ENCODE measurements at places on chromosomes 5 and 9. TPM values are rescaled to one million over a fixed set of nuclear protein-coding genes. Genes with fewer than 3 reads are reported as not detected.

- peak; percentile 97 for DNase-seq
Observed at GRCh38 chr9:121902461-121903135, 190.5 kb downstream of the TTLL11 start.

GRCh38 chr5:174844971-174845370 is 120.6 kb downstream of the MSX2 start:
- no peak for DNase-seq

- no peak for DNase-seq
Observed at GRCh38 chr5:102289251-102289899, 6.7 kb downstream of the SLCO4C1 start.

The PLCXD3 gene
- 19.3 TPM for total RNA-seq

The ELL2 gene
- total RNA-seq, result 41.8 TPM

Data from cardiac muscle cell (in vitro differentiated cells and primary cell).